Cerebellar nuclear complex (tissue), 1 donor: ENCODE measurements at places on chromosomes 1 and 21.

GRCh38 chr1:236320214-236320613 is 38.5 kb upstream of the ERO1B start:
- no peak for DNase-seq

DNA sequence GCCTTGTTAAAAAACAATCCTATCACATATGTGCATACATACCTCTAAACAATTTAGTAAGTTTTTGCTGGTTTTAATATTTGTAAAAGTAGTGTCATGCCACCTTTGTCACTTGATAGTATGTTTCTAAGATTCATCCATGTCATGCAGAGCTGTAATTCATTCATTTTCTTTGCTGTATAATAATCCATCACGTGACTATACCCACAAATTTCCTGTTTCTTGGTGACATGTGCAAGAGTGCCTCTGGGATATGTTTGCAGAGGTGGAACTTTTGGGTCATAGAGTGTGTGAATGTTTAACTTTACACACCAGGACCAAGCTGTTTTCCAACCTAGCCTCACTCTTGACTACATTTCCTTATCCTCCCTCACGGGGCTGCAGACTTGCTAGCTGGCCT is 62.9 kb downstream of the ZSCAN20 start:
- DNase-seq = no peak

GRCh38 chr1:52683367-52683940 is 14.7 kb downstream of the COA7 start:
- DNase-seq = no peak

- no peak for DNase-seq
Measured at GRCh38 chr1:164561472-164561871, 2.5 kb downstream of the PBX1 start.

DNA sequence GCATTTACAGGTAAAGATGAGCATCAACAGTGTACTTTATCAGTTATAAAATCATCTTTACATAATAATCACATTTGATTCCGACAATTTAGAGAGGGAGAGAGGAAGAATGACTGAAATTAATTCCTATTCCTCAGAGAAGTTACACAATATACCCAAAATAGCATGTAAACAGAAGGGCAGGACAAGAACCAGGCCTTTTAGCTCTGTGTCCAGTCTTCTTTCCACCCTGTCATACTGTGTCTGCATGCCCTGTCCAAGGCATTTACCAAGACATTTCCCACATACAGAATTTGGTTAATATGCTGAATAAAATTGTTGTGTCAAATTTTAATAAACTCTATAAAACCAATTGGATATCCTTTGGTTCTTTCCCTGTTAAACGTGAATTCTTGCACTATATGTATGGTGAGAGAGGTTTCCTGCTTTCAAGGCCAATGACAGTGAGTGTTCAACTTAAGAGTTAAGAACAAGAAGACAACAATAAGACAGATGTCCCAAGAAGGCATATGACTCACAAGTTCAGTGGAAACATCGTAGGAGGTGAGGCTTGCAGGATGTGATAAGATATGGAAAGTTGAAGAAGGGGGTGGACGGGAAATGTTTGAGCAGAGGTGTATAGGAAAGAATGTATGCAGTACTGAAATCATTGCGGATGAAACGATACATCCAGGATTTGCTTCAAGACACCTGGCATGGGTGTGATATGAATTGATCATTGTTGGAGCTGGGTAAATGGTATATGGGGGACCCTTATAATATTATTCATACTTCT is 20.8 kb downstream of the LRRC8B start:
- DNase-seq = no peak

DNA sequence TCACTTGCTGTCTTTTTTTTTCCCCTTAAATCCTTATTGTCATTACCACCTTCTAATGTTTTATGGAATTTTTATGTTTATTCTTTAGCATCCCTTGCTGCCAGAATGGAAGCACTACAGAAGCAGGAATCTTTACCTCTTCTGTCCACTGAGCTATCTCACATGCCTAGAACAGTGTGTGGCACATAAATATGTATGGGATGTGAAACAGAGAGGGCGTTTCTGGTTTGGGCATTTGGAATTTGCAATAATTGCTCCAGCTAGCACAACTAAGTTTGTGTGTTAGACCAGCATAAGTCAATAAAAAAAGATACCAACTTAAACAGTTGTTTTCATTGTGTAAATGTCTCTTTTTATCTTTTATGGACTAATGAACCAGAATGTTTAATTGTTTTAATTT is 330.8 kb downstream of the DISC1 start:
- DNase-seq = no peak

DNA sequence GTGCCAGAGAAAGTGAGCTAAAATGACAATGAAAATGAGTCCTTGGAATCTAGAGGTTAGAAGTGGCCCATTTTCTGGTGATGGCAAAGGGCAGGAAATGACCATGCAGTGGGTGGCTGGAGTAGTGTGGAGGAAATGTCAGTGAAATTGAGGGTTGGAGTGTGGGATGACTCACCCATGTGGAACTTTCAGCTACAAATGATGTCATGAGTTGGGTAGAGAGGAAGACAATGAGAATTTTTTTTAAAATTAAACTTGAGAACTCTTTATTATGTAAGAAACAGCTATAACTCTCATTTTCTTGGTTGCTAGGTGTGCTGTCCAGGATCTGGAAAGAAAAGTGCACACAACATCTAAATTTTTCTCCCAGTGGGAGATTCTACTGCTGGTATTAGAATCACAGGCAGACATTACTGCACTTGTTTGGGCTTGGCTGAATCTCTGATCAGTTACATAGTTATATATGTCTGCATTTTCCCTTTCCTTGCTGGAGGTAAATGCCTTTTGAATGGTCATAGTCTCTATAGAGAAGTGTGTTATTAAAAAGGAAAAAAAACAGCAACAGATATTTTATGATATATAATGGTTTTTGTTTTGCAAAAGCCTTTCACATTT is 56.8 kb upstream of the GNG12 start:
- no peak for DNase-seq

GRCh38 chr1:5574641-5575040 is 417.6 kb downstream of the NPHP4 start:
- DNase-seq = no peak
